Activated CD4-positive, CD25-positive, alpha-beta regulatory T cell (primary cell): ENCODE measurements at places on chromosomes 12 and 14.

DNA sequence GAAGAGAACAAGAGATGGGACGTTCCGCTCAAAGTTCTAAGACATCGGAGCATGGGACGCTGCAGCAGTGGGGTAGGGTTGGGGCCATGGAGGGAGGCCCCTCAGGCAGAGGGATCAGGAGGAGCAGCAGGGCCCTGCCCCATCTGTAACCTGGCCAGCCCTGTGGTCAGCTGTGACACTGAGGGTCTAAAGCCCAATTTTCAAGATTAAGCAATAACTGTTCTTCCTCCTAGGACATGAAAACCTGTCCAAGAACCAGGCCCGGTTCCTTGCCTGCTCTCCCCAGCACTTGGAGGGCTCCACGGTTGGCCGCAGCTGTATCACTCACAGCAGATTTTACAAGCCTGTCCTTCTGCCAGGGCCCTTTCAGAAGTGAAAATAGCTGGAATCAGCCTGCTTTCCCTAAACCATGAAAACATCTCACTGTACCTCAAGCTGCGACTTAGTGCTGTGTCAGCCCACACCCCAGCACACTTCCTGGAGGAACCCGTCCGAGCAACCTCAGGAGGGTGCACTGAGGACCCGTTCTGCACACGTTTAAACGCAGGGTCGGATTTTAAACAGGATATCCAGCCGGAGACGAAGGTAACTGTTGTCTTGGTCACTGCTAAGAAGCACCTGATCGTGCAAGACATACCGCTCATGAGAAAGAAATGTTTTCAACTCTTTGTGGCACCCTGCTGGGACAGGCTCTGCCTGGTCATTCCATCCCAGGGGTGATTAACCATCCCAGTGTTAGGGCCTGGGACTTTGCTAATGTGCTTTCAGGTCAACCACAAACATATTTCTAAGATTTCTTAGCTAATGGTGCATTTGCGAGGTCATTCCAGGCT lies 201.9 kb upstream of the DIO3 start:
- DNase-seq: no peak

DNA sequence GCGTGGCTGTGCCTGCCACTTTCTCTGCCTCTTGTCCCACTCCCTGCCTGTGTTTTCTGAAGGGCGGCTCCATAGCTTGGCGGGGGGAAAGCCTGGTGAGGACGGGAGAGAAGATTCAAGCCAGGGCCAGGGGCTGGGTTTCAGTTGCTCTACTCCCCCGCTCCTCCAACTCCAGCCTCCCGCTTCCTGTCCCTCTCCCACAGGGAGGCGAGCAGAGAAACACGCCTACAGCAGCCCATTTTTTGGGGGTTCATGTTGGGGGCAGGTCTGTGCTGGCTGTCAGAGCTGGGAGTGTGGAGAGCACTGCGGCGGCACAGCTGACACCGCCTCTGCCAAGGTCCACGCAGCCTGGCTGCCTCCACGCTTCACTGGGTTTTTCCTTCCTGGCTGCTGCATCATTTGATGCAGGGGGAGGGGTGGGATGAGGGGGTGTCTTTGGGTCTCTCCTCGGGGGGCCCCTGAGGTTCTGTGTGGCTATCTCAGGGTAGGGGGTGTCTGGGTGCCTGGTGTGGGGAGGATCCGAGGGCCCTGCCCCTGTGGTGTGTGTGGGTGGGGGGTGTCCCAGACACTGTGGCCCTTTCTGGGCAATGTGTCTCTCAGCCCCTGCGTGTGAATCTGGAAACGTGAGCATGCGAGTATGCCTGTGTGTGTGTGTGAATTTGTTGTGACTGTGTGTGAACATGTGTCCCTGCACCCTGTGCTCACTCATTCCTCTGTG lies 10.7 kb upstream of the KRT80 start:
- no peak for DNase-seq

DNA sequence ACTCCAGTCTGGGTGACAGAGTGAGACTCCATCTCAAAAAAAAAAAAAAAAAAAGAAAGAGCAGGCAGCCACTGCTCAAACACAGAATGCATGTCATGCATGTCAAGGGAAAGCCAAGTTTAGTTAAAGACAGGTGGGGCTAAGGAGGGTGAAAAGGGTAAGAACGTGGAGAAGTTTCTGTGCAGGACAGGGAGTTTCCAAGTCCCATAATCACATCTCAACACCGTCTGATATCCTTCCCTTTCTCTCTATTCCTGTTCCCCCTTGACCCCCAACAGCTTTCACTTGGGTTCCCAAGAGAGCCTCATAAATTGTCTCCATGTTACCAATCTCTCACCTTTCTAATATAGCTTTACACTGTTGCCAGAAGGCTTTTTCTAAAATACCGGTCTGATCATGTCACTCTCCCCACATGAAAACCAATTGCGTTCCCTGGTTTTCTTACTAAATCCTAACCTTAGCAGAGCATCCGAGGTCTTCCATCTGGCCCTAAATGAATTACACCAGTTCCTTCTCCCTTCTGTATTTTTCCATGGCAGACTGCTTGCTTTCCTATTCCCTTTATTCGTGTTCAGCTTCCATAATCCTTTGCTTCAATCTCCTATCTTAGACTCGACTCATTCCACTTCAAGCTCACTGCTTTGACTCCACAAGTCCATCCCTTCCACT lies 37.0 kb downstream of the LIMA1 start:
- DNase-seq: no peak

DNA sequence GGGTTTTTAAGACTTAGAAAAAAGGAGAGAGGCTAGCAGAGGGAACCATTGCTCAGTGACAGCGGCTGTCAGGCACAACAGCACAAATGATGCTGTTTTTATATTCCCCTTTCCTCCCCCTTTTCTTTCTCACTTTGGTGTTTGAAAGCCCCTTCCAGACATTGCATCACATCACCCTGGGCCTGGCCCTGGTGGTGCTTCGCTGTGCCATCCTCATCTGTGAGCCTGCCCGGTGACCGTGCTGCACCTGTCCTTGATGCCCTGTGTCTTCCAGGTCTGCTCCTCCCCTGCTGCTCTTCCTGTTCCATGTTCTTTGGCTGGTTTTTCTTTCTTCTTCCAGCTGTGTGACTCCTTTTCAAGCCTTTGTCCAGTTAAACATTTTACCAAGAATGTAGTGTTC lies 24.8 kb downstream of the KLC1 start:
- DNase-seq: no peak

DNA sequence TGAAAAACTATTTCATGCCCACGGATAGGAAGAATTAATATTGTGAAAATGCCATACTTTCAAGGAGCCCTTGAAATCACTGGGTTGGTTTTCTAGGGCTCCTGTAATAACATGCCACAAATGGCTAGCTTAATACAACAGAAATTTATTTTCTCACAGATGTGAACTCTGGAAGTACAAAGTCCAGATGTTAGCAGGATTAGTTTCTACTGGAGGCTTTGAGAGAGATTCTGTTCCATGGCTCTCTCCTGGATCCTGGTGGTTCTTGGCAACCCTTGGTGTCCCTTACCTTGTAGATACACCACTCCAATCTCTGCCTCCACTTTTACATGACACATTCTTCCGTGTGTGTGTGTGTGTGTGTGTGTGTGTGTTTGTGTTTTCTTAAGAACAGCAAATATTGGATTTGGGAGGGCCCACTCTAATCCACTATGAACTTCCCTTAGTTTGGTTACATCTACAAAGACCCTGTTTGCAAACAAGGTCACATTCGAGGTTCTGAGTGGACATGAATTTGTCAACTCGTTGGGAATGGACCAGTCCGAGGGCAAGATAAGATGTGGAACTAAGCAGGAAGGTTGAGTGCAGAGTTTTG lies 381.1 kb downstream of the IPO8 start:
- DNase-seq: no peak

DNA sequence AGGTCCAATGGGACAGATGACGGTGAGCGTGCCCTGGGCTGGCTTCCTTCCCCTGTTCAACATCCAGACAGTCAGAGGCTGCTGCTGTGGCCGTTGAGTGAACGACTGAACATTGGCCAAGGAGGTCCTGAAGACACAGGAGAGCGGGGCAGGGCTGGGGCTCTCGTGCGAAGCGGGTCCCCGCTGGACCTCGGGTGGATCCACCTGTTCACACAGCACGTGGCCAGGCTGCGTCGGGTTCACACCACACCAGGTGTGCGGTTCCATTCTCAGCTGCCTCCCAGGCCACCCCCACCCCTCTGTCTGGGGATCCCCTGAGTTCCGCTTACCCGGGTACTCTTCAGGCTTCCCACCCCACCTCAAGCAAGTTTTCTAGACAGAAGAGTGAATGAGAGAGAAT lies 199.1 kb upstream of the PRMT8 start:
- DNase-seq: no peak

DNA sequence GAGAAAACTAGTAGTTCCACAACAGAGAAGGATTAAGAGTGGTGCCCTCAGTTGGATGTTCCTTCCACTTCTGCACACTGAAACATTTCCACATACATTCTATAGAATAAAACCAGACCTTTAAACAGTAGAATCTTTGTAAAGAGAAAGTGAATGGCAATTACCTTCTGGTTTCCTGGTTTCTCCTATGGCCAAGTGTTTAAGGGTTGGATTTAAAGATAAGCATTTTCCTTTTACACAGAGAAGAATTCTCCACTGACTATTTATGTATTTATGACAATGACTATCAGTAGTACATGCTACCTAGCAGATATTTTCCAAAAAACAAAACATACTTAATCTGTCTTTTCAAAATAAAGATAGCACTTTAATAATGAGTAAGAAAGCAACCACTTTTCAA lies 3.2 kb downstream of the ATG2B start:
- DNase-seq: no peak
